GM12864 (cell line): ENCODE measurements at places on chromosomes 1 and 21.

DNA sequence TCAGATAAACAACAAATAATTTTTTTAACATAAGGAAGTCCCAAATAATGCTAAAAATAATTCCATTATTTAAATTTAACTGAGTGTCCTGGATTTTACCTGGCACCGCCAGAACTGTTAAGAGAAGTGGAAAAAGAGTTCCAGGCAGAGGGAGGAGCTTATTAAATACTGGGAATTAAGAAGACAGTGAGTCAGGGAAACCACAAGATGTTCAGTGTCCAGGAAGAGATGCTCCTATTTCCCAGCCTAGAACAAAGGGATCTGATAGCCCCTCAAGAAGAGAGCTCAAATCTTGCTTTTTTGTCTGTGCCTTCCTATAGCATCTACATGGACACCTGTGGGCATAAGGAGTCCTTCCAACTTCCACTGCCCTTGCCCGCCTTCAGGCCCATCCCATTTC lies 85.9 kb downstream of the PGM1 start:
- no peak for DNase-seq

DNA sequence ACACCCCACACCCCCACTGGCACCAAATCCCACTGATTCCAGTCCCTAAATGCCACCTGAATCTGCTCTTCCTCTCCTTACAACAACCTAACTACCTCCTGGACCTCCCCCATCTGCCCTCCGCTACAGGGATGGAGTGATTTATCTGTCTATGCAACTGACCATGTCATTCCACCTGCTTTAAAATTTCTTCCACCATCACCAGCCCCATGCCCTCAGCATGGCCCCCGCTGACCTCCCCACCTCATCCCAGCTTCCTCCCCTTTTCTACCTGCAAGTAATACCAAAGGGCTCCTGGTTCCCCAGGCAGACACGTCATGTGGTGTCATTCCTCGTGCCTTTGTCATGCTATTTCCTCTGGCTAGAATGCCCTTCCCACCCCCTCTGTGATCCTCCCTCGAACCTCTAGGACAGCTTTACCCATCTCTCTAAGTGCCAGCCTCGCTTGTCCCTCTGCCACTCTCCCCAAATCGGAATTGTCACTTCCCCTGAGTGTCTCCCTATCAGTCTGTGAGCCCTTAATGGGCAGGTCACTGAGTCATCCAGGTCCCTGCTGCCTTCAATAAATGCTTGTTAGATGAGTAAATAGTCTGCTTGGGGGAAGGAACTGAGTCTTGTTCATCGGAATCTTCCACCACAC lies 3.7 kb downstream of the GJB4 start:
- DNase-seq, result no peak

DNA sequence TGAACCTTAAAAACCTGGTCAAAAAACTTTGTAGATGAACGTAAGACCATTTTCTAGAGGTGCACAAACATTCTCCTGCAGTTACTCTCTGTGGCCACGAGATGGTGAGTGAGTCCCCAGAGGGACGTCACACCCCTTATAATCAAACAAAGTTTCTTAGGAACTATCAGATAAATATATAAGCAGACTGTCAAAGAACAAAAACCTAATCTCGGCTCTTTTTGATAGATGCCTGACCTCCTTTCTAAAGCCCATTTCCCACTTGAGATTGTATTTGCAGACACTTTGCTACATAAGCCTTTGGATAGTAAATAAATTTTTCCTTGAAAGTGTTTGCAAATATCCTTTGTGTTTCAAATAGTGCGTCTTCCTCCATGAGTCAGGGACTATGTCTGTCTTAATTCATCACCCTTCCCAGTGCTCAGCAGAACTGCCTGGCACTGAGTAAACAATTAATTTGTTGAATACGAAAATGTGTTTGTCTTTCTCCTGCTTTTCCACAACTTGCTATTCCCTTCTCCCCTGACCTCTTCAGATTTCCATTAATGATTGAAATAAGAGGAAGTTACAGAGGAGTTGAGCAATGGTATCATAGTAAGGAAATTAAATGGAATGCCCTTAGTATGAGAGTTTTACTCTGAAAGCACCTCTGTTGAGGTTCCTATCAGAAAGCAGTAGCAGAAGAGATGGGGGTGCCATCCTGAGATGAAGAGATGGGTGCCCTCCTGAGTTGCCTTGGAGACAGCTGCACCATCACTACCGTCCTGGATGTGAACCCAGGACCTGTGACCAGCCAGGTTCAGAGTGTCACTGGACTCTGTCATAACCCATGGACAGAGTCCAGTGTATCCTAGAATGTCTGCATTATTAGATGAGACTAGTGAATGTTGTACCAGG lies 57.8 kb upstream of the RAVER2 start:
- DNase-seq, result no peak

GRCh38 chr1:215710036-215710898 lies 143.2 kb downstream of the KCTD3 start:
- DNase-seq, result peak; percentile 26
